ENCODE measurements at places on chromosomes 3 and 15.
A peak's percentile ranks its signal among the peaks of the same experiment; 100 is the strongest.

DNA sequence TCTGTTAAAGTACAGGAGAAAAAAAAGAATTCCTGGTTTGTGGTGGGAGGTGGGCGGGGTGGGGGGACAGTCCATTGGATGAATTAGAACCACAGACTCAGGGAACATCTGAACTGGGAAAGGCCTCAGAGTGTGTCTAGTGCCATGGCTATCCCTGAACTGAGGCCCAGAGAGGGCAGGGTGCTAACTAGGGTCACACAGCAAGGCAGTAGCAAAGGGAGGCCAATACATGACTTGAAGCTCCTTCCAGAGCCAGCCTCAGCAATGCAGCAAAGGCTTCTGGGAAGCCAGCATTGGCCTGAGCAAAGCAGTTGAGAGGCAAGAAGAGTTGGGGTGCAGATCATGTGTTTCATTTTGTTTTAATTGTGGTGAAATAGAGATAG, 85.4 kb downstream of the SMAD6 start:
- DNase-seq, result no peak

DNA sequence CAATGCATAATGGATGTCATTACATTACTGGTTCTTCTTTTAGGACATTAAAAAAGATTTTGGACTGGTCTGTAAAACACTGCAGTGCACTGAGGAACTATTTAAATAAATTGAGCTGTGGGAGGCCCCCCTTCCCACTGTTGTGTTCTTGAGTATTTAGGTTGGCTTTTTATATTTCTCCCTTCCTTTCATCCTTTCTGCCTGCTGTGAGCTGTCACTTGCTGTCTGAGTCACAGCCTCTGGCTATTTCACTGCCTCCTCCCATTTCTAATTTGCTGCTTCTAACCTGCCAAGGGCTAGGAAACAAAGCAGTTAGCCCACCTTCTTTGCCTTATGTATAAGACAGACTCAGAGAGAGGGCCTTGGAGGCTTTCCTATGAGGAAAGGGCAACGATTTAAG, 89.0 kb upstream of the FNDC3B start:
- DNase-seq, result no peak

DNA sequence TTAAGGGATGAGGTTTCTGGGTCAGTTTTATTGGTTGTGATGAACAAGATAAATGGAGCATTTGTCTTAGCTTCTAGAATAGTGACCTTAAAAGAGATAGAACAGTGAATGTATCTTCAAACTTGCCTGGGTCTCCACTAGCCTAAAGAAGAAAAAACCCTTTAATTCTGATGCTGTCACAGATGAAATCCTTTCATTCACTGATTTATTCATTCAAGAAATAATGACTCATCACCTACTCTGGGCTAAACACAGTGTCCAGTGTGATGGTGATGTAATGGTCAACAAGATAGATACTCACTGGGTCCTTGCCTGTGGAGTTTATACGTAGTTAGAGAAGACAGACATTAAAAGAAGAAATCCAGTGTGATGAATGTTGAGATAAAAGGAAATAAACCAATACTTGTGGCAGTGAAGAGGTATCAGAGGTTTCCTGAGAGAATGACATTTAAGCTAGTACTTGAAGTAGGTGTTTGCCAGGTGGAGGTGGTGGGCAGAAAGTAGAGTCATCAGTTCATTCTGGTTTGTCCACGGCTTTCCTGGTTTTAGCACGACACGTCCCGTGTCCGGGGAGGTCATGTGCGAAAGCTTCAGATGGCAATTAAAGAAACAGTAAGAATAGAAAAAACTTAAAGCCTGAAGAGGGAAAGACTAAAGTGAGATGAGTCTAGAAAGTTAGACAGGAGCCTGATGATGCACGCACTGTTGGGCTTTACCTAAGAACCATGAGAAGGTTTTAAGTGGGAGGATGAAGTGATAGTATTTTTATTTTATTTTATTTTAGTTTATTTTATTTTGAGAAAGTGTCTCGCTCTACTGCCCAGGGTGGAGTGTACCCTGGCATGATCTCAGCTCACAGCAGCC, 18.5 kb downstream of the PAK2 start:
- no peak for DNase-seq

DNA sequence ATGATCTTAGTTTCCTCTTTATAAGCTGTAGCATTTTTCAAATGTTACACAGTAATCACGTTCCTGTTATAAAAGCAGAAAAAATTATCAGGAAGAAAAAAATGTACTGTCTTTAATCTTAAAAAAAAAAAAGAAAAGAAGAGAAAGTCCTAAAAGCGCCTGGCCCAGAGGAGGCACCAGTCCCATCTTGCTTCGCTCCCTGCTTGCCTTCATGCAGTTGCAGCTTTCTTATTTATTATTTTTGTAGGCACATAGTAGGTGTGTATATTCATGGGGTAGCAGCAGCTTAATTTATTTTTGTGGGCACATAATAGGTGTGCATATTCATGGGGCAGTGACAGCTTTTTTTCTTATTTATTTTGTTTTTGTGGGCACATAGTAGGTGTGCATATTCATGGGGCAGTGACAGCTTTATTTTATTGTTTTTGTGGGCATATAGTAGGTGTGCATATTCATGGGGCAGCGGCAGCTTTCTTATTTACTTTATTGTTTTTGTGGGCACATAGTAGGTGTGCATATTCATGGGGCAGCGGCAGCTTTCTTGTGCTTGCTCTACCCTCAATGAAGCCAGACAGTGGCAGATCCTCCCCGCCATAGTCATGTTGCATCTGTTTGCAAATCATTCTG, 5.5 kb upstream of the EHD4 start:
- no peak for DNase-seq

- DNase-seq, result no peak
Observed at GRCh38 chr15:78018445-78018844, 59.1 kb downstream of the TBC1D2B start.

- DNase-seq, result no peak
Observed at GRCh38 chr3:144058713-144059112, 87.1 kb downstream of the DIPK2A start.

DNA sequence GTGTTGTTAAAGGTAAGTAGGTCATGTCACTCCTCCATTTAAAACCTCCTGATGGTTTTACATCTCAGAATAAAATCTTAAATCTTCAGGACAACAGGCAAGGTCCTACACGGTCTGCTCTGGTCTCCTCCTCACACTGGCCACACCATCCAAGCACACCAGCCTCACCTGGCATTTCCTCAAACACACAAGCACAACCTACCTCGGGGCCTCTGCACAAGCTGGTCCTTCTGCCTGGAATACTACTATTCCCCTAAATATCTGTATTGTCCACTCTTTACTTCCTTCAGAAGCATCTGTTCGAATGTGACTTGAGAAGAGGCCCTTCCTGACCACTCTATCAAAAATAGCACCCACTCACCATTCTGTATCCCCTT, 1.8 kb downstream of the GORASP1 start:
- no peak for DNase-seq

GRCh38 chr15:77454951-77455350, 34.3 kb downstream of the HMG20A start:
- no peak for DNase-seq

- DNase-seq, result peak; percentile 58
Observed at GRCh38 chr15:55221090-55222011, 24.6 kb upstream of the RSL24D1 start.

DNA sequence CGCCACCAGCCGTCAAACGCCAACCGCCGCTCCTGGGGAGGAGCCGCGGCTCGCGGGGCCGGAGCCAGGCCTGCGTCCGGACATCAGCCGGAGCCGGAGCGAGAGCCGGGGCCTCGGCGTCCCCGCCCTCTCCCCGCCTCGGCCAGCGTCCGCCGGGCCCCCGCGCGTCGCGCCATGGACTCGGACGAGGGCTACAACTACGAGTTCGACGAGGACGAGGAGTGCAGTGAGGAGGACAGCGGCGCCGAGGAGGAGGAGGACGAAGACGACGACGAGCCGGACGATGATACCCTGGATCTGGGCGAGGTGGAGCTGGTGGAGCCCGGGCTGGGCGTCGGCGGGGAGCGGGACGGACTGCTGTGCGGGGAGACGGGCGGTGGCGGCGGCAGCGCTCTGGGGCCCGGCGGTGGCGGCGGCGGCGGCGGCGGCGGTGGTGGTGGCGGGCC, 359 bp downstream of the ARIH1 start:
- no peak for DNase-seq

DNA sequence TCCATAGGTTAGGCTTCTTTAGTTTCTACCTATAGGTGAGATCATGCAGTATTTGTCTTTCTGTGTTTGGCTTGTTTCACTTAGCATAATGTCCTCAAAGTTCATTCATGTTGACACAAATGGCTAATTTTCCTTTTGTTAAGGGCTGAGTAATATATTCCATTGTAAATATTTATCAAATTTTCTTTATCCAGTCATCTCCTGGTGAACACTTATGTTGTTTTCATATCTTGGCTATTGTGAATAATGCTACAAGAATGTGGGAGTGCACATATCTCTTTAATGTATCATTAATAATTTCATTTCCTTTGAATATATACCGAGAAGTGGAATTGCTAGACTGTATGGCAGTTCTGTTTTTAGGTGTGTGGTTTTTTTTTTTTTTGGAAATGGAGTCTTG, 250.9 kb upstream of the SEMA6D start:
- no peak for DNase-seq

DNA sequence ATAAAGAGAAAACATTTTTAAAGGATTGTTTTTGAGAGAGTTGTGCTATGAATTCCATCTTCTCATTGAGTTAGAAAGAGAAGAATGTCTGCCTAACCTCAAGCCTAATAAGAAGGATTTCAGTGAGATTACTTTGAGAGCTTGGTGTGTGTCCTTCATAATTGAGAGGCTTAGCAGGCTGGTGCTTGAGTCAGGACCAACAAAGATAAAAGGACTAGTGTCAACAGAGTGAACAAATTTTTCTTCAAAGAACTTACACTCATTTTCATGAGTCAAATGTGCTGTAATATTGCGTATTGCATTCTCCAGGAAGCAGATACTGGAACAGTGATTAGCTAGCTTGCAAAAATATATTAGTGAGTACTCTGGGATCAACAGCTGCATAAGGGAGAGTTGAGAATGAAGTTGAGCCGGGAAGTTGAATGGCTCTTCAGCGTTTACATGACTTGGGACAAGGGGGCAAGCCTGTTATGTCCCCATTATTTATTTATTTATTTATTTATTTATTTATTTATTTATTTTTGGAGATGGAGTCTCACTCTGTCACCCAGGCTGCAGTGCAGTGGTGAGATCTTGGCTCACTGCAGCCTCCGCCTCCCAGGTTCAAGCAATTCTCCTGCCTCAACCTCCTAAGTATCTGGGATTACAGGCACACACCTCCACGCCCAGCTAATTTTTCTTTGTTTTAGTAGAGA, 37.5 kb upstream of the SLITRK3 start:
- DNase-seq, result no peak

- no peak for DNase-seq
Observed at GRCh38 chr15:92079647-92080255, 226.2 kb downstream of the SLCO3A1 start.

- DNase-seq, result no peak
Observed at GRCh38 chr15:59995568-59996297, 8.4 kb upstream of the FOXB1 start.

- DNase-seq, result peak; percentile 12
Observed at GRCh38 chr3:4387210-4388204, 79.6 kb downstream of the SUMF1 start.

DNA sequence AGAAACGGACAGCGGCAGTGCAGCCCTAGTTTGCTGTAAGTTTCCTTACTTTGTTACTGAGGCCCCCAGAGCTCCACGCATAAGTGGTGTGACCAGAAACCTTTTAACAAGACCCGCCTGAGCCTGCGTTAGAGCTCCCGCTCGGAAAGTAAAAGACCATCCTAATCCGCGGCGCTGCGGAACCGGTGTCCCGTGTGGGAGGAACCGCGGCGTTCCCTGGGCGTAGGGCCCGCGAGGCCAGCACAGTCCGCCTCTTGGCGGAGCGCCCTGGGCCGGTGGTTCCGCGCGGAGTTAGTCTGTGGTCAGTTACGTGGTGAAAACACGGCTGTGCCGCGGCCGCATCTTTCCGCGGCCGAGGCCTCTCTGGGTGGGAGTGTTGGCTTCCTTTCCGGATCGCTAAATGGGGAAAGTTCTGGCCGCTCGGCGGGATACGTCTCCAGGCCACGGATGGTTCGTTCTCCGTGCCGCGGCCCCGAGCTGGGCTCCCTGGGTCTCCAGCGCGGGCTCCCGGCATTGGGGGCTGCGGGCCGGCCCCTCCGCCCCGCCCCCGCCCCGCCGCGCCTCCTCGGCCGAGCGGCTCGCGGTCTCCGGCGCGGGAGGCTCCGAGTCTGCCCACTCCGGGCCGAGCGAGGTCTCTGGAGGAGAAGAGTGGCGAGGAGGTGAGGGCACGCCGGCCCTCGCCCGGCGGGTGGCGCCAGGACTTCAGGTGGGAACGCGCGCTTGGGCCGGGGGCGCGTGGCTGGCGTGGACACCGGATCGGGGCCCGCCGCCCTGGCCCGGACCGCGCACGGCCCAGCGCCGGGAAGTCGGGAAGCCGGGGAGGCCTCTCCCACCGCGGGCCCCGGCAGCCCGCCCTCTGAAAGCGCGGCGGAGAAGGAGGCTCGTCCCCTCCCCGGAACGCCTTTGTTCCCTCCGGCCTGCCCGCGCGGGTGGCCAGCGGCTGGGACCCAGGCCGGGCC, 754 bp downstream of the B3GNT5 start:
- peak; percentile 52 for DNase-seq

DNA sequence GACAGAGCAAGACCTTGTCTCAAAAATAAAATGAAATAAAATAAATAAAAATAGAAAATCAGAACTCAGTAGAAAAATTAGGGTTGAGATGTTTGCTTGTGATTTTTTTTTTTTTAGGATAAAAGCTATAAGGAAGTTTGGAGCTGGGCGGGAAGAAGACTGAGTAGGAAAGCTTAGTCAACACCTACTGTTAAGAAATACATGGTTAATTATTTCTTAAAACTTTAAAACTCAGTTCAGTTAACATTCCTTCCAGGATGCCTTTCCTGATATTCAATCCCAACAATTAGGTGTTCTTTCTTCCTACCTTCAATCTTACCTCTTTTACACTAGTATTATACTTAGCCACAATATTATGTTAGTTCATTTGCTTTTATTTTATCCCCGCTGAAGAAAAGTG, 246.2 kb downstream of the LSAMP start:
- no peak for DNase-seq

DNA sequence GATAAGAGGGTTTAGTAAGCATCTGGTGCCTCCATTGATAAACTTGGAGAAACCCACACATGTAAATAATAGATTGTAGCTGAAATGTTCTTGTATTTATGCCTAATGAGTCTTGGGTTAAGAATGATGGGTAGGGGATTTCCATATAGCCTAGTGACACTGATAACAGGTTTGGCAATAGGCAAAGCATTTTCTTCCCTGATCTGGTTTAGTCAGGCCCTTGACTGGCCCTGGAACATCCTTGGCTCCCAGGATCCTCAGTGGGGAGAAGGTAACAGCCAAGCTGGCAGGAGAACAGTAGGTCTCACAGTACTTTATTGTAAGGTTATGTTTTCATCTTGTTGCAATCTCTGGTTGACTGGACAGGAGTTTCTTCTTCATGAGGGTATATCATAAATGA, 228.4 kb downstream of the DIPK2A start:
- DNase-seq, result no peak

- no peak for DNase-seq
Observed at GRCh38 chr3:141462176-141462859, 24.5 kb upstream of the RASA2 start.

DNA sequence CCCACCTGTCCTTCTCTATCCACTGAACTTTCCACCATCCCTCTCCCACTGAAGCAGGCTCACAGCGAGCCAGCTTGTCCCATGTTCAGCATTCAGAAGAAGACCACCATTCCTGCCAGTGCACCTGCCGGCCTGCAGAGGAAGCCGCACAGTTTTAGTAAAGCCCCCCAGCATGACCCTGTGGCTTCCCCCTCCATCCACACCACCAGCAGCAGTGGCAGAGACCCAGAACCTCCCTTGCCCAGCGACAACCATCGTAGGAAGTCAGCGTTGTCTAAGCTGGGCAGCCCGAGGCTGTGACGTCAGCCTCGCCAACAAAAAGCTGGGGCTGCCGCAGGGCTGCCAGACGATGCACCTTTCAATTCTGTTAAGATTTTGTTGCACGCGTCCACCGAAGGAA, 66.6 kb upstream of the TAMM41 start:
- DNase-seq, result no peak

All from activated T-cell treated with anti-CD3 and anti-CD28 coated beads, Interleukin-2, amount 50 U/mL, for 72 hours (primary cell).